ENCODE measurements at places on chromosomes 1 and 21.
A peak's percentile ranks its signal among the peaks of the same experiment; 100 is the strongest.

DNA sequence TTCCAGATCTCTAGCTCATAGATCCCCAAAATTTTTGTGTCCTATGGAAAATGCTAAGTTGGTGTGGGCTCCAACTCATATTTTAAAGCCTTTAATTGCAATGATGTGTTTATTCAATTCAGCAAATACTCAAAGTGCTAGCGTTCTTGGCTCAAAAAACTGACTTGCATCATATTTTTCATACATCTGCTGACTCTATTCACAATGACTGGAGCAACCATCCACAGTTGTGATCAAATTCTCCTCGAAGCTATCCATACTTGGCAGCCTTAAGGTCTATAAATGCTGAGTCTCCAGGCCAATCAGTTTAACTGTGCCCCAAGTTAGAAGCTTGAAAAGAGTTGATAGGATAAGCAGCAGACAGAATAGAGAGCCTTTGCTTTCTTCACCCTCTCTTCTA, 2.9 kb upstream of the ATP1A1 start:
- DNase-seq: no peak

DNA sequence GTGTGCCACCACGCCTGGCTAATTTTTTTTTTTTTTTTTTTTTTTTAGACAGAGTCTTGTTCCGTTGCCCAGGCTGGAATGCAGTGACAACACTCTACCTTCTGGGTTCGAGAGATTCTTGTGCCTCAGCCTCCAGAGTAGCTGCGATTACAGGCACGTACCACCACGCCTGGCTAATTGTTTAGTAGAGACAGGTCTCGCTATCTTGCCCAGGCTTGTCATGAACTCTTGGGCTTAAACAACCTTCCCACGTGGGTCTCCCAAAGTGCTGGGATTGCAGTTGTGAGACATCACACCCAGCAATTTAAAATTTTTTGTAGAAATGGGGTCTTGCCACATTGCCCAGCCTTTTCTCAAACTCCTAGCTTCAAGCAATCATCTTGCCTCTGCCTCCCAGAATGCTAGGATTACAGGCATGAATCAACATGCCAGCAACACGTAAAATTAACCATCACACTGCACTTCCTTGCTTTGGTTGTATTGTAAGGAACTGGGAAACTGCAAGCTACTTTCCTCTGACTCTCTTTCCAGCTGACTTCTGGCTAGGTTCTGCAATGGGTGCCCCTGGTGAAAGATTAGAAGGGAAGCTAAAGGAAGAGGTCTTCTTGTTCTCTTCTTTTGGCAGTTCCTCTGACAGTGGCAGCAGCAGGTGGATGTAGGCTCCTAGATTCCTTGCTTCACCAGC, 13.9 kb upstream of the IL6R start:
- no peak for DNase-seq

DNA sequence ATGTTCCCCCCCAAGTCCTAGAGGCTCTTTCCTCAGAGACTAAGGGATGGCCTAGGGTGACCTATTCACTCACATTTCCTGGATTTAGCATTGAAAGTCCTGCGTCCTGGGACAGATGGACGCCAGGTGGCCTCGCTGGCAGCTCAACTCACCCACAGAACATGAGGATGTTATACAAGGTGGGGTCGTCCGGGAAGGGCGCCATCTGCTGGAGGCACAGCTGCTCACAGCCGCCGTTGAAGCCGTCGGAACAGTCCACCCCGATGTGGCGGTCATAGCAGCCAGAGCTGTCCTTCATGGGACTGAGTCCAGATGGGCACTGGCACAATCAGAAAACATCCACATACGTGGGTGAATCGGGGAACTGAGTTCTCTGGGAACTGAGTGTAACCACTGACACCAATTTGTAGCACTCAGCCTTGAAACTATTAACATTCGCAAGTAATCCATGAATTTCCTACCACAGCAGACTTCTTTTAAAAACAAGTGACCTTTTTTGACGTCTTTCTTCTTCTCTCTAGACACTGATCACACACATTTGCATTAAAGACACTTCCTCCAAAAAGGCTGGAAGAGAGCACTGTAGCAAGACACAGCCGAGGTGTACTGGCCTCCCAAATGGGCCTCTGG, 215.4 kb downstream of the ASTN1 start:
- DNase-seq: peak; percentile 34

DNA sequence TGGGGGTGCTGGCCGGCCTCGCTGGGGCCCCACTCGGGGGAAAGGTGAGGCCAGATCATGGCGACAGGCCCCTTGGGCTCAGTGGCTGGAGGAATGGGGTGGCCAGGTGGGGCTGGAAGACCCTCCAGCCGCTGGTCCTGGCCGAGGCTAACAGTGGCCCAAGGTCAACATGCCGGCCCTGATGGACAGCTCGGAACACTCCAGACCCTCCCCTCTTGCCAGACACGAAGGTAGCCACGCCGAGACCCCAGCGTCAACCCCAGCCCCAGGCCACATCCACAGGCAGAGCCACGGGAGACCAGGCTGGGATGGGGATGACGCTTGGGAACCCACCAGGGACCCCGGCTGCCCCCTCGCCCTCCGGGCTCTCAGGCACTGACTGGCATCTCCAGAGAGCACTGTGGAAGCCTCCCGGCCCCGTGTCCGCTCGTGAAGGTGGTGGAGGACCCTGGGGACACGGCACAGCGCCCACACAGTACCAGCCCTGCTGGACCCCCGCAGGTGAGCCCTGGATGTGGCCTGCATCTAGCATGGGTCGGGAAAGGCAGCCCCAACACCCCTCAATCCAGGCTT, 905 bp upstream of the C1QTNF12 start:
- no peak for DNase-seq

- DNase-seq: no peak
Measured at GRCh38 chr21:38479641-38480525, 18.4 kb downstream of the ERG start.

GRCh38 chr1:30472526-30472925, 250.9 kb downstream of the MATN1 start:
- no peak for DNase-seq

- DNase-seq: no peak
Measured at GRCh38 chr1:25256578-25256965, 9.3 kb upstream of the RSRP1 start.

Measured in mesothelial cell of epicardium (in vitro differentiated cells).